ENCODE measurements at places on chromosomes 2 and 18.

GRCh38 chr2:25190536-25190935, 22.2 kb upstream of the POMC start:
- no peak for DNase-seq

GRCh38 chr18:51107598-51108305, 77.7 kb downstream of the SMAD4 start:
- no peak for DNase-seq

DNA sequence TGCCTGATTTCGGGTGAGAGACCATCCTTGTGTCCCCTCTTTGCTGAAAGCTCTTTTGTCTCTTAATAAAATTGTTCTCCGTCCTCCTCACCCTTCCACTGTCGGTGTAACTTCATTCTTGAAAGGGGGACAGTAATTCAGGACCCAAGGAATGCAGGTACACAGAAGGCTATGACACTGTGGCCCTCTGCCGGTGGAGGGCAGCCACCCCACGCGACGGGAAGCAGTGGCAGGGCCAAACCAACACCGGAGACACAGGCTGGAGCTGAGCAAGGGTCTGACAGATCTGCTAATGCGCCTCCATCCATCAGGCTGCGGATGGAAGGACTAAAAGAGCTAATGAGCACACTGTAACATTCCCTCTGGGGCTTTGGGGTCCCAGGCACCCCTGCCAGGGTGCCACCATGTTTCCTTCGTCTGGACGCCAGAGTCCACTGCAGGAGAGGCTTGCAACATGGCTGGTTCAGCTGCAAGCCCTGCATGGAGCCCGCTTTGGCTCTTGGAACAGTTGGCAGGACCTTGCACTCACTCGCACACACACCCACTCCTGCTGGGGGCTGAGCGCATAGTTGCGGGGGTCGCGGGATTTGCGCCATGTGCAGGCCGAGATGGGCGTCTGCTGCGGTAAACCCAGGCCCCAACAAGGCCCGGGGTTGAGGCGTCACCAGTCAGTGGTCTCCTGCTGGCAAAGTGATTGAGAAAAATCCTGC, 544.1 kb upstream of the CDH7 start:
- DNase-seq: no peak

GRCh38 chr18:111306-112014, 46.9 kb upstream of the USP14 start:
- peak; percentile 92 for DNase-seq

- DNase-seq: no peak
These were observed 99.5 kb downstream of the TCF4 start for GRCh38 chr18:55488473-55488872.

DNA sequence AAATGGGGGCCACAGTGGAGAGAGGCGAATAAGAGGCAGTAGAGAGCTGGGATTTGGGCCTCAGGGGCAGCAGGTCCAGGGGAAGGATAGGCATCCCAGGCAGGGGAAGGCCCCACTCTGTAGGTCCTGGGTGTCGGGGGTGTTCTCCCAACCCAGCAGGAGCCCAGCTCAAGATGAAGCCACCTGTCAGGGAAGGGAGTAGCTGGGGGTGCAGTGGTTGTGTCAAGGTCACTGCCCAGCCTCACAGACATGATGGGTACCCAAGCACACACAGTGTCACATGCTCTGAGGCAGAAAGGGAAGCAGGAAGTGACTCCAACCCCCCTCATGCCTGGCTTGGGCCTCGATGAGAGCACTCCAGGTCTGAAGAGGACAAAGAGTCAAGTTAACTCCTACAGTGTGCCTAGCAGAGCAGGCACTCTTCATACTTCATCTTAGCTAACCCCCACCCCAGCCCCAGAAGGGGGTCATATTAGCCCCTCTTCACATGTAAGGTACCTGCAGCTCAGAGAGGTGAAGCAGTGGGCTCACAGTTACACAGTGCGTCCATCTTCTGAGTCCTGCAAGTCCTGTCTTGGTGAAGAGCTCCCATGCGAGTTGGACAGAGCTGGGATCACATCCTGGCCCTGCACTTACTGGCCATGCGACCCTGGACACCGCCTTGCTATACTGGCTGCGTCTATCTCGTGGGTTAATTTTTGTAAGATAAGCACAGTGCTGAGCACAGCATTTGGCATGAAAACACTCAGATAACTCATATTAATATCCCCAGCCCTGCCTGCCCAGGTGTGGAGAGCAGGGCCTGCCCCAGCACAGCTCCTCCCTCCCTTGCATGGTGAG, 72.6 kb upstream of the DAPL1 start:
- DNase-seq: no peak

GRCh38 chr2:170176212-170176611, 1.7 kb upstream of the MYO3B start:
- DNase-seq: peak; percentile 65

GRCh38 chr2:177622521-177622920, 229.9 kb downstream of the AGPS start:
- no peak for DNase-seq

GRCh38 chr18:53080687-53081086, 740.7 kb downstream of the DCC start:
- no peak for DNase-seq

- no peak for DNase-seq
These were observed 18.3 kb downstream of the ARHGEF33 start for GRCh38 chr2:38907743-38908562.

DNA sequence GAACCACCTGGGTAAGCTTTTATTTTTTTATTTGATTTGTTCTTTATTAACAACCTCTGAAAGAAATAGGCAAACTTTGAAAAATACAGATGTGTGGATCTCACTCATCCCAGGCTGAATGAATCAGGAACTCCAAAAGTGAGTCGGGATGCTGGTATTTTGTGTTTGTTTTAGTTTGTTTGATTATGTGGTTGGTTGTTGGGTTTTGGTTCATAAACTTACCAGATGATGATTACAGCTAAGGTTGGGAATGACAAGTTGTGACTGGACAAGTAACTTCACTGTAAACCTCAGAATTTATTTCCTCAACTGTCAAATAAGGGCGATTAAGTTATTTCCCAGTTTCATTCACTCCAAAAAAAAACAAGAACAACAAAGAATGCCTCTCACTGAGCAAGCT, 80.5 kb upstream of the KIF5C start:
- DNase-seq: no peak

DNA sequence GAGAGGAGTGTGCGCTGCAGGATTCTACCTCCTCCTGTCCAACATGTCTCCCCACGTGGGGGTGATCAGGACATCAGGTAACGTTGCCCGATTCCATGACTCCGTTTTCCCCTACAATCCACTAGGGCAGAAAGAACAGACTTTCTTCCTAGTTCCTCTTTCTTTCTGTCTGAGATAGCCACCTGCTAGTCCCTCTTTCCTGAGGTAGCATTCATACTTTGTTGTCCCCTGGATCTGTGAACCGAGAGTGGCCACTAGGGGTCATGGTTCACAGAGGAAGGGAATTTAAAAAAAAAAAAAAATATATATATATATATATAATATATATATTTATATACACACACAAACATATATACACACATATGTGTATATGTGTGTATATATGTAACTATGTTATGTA, 210.0 kb upstream of the ZNF521 start:
- DNase-seq: peak; percentile 44

- DNase-seq: no peak
These were observed 2.8 kb upstream of the PROM2 start for GRCh38 chr2:95271381-95271971.

DNA sequence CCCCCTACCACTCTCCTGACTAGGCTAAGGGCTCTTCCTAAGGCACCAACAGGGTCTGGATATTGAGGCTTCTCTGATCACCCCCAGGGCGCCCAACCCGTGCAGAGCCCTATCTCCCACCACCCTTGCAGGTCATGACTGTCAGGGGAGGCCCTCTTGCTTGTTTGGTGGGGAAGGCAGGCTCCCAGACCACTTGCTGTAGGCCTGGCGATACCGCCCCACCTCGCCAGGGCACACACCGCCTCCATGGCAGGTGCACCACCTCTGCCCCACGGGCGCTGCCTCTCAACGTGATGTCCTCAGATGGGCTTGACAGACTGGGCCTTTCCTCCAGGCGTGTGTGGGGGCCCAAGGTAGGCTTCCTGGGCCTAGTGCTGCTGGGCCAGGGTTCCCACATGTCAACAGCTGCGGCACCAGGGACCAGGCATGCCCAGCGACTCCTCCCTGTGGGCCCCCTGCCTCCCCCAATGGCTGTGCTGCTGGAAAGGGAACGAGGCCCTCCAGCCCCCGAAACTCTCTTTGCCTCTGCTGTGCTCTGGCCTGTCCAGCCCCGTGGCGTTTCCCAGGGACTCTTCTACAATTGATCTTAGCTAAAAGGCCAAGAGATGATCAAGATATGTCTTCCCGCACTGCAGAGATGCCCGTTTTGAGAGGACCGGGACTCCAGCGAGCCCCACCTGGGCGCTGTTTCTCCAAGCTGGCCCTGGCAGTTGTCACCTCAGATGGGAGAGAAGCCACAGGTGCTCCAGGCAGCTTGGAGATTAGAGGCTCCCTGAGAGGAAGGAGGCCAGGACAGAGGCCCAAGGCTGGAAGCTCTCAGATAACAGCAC, 7.5 kb downstream of the NPPC start:
- no peak for DNase-seq

- peak; percentile 32 for DNase-seq
These were observed 411.0 kb upstream of the GYPC start for GRCh38 chr2:126244937-126245336.

DNA sequence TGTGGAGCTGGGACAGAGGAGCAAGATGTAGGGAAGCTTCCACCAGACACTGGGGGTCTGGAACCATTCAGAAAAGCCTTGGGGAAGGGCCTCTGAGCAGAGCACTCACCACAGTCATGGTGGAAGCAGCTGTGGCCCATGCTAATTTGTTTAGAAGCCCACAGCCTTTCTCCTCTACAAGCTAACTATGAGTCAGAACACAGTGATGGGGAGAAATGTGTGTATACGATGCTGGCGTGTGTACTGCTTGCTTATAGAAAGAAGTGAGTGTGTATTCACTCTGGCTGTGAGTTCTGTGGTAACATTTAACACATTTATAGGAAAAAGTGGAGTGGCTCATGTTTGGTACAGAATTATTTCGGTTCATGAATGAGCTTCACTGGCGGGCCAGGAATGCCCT, 157.0 kb upstream of the ACAA2 start:
- no peak for DNase-seq

- peak; percentile 66 for DNase-seq
These were observed 438.1 kb upstream of the ST6GAL2 start for GRCh38 chr2:107323946-107324565.

DNA sequence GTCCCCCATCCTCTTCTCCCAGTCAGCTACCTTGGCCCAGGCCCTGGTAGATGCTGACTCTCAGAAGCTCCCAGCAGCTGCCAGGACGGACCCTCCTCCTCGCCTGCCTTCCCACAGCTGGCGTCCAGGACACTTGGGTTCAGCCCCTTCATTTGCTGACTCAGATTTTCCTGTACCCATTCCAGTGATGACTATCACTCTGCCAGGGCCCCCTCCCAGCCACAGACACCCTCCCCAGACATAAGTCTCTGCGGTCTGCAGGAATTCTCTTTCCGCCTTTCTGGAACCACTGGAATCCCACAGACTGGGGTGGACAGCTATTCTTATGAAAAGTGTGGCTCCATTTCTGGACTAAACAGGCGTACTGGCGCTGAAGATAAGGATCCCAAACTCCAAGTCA, 260.3 kb upstream of the EPAS1 start:
- DNase-seq: no peak

DNA sequence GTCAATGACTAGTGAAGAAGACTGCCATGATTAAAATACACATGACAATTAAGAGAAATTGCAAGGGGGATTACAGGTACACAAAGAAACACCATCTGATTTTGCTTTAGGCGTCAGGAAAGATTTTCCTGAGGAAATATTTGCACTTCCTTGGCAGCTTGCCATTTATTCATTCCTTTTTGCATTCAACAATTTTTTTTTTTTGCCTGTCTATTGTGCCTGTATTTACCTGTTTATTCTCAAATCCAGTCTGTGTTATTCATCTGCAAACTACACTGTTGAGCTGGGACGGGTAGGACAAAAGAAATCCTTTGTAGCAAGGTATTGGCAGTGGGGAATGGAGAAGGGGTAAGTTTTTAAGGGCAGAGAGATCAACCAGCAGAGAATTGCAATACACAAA, 31.8 kb downstream of the SMAD2 start:
- DNase-seq: no peak

DNA sequence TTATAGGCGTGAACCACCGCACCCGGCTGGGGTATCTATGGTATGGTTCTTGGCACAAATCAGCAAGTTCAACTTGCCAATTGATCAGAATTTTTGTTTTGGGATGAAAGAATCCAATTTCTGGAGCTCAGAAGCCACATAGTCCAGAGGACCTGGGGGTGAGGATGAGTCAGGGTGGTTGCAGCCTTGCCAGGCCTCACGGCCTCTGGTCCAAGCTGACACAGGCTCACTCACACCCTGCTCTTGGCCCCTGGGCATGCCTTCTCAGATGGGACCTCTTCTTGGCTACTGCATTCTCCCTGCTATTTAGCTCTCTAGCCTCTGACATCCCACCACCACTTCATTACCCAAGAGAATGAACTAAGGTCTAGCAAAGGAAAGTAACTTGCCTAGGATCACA, 16.3 kb downstream of the CAPG start:
- no peak for DNase-seq

DNA sequence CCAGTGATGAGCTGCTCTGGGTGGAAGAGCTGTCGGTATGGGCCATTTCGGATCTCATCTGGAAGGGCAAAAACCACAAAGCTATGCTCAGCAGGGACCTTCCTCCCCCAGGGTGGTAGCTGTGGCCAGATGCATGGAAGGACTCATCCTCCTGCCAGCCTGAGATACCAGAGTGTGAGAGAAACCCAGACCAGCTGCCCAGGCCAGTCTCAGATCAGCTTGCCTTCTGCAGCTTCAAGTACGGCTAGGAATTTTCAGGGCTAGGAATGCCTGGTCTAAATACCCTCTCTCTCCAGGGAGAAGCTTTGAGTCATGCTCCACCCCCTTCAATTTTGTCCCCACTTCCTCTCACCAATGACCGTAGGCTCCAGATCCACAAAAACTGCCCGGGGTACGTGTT, 1.4 kb upstream of the TUBA4B start:
- no peak for DNase-seq

GRCh38 chr2:120298173-120298835, 45.7 kb downstream of the RALB start:
- no peak for DNase-seq

GRCh38 chr2:50782543-50782942, 249.4 kb downstream of the NRXN1 start:
- no peak for DNase-seq

GRCh38 chr18:8121942-8122480, 487.2 kb upstream of the RAB12 start:
- no peak for DNase-seq

- no peak for DNase-seq
These were observed 776 bp downstream of the MOGS start for GRCh38 chr2:74464406-74464805.

GRCh38 chr2:176935543-176936102, 277.0 kb upstream of the HNRNPA3 start:
- DNase-seq: no peak

DNA sequence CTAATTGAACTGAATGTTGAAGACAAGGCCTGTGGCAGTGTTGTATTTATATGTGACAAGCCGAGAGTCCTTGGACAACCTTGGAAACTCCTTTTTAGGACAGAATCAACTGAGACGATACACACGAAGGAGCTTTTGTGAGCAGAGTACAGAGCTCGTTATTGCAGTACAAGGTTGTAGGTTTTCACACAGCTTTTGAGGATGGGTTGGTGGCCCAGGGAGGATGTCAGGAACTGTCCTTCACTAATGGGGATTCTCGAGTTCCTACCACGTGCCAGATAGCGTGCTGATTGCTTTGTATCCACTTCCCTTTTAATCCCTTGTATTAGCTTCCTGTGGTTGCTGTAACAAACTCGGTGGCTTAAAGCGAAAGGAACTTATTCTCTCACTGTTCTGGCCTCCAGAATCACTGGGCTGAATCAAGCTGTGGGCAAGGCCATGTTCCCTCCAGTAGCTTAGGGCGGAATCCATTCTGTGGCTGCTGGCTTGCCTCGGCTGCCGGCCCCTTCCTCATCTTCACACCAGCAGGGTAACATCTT, 20.2 kb downstream of the INPP4A start:
- DNase-seq: no peak
